Endodermal cell (in vitro differentiated cells): ENCODE measurements at places on chromosomes 1 and 21. TPM values are rescaled to one million over a fixed set of nuclear protein-coding genes. Genes with fewer than 3 reads are reported as not detected.

GRCh38 chr1:40751802-40752201 is 31.8 kb upstream of the KCNQ4 start:
- no peak overlapping the region for H3K27ac ChIP-seq
- peaks cover 86% of the 10 kb centered on the region for H3K36me3 ChIP-seq
- H3K4me1 ChIP-seq, result peaks cover 9% of the 10 kb centered on the region
- no peaks in the 10 kb centered on the region for H3K27me3 ChIP-seq
- no peak overlapping the region for H3K4me3 ChIP-seq

GRCh38 chr1:205744403-205744802 is 5.6 kb downstream of the NUCKS1 start:
- H3K4me1 ChIP-seq, result peaks cover 3% of the 10 kb centered on the region
- no peaks in the 10 kb centered on the region for H3K27me3 ChIP-seq
- DNase-seq, result no peak
- H3K4me3 ChIP-seq, result peak overlapping the region; percentile 38
- no peak overlapping the region for H3K27ac ChIP-seq
- peaks cover 56% of the 10 kb centered on the region for H3K36me3 ChIP-seq

DNA sequence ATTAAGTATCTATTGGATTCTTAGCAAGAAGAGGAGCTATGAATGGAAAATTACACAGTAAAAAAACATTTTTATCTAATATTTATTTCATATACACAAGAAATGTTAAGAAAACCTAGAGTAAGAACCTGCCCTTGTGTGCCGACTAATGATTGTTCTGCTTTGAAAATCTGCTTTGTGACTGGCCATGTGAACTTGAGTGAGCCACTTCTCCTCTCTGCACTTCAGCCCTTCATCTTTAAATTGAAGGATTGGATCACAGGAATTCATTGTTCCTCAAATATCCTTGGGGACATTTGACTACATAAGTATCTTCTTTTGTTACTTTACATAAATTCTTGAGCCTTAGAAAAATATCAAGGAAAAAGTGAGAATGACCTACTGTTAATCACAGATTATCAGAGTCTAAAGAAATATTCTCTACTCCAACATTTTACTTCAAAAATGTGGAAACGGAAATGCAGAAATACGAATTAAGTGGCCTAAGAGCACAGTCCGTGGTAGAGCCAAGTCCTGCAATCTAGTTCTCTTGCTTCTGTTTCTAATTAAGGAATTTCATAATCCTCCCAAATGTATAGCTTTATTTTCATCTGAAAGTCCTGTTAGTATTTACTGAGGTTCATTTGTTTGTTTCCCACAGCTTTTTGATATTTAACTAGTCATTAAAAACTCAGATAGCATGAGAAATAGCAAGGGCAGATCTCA is 46.3 kb upstream of the SAMSN1 start:
- H3K4me3 ChIP-seq, result no peak overlapping the region
- H3K36me3 ChIP-seq, result no peaks in the 10 kb centered on the region
- no peak overlapping the region for H3K27ac ChIP-seq
- H3K4me1 ChIP-seq, result no peaks in the 10 kb centered on the region
- no peak for DNase-seq
- no peaks in the 10 kb centered on the region for H3K27me3 ChIP-seq

DNA sequence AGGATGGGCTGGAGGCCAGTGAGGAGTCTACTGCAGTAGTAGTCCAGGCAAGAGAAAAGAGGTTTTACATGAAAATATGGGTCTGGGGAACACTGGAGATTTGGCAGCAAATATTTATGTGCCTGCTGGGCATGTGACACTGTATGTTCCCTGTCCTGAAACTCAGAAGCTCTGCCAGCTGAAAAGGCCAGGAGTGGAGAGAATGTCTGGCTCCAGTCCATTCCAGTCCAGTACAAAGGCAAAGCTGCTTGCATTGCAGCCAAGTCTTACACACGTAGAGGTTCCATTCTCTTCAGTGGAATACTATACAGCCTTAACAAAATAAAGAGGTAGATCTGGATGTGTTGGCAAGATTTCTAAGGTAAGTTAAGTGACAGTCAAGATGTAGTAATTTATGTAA is 7.5 kb upstream of the YBX1 start:
- peaks cover 49% of the 10 kb centered on the region for H3K36me3 ChIP-seq
- H3K4me3 ChIP-seq, result no peak overlapping the region
- DNase-seq, result no peak
- H3K4me1 ChIP-seq, result no peaks in the 10 kb centered on the region
- H3K27ac ChIP-seq, result no peak overlapping the region
- no peaks in the 10 kb centered on the region for H3K27me3 ChIP-seq

- peaks cover 8% of the 10 kb centered on the region for H3K27me3 ChIP-seq
- H3K27ac ChIP-seq, result peak overlapping the region; percentile 16
- no peak for DNase-seq
- H3K4me3 ChIP-seq, result no peak overlapping the region
Measured at GRCh38 chr1:201295346-201295745, 12.0 kb downstream of the PKP1 start.

DNA sequence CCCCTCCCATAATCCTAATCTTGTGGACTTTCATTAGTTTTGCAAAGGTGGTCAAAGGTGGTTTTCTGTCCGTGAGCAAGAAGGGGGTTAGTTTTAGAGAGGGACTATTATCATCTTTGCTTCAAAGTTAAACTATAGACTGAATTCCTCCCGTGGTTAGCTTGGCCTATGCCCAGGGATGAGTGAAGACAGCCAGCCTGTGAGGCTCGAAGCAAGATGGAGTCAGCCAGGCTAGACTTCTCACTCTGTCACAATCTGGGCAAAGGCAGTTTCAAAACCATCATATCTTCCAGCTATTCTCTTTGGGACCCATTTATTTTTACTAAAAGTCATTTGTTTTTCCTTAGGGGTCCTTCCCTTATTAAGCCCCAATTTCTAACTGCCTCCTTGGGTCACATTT is 12.9 kb upstream of the ENO1 start:
- no peak for DNase-seq
- no peaks in the 10 kb centered on the region for H3K36me3 ChIP-seq
- H3K4me1 ChIP-seq, result peaks cover 4% of the 10 kb centered on the region
- H3K4me3 ChIP-seq, result no peak overlapping the region

DNA sequence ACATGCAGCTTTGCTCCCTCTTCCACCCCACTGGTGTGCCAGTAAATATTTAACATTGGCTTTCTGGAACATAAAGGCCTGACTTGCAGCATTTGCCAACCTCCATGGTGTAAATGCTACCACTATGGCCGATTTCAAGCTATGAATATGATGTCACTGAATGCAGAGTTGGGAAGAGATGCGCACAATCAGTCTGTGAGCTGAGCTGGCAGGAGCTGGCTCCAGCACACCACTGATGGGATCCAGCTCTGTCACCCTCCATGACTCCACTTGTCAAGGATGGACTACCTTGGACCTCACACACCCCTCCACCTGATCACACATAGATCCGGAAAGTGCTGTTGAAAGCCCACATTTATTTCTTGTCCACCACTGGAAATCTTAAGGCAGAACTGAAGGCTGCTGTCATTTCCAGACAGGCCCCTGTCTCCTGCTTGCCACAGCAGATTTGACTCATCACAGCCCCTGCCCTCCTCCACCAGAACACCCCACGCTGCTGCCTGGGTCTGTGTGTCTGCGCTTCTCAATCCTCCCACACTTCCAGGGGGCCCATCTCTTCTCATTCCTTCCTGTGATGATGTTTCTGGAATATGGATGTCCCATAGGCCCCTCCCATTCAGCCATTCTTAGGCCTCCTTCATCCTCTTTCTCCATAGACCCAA is 82.2 kb upstream of the BCAR3 start:
- peaks cover 15% of the 10 kb centered on the region for H3K27me3 ChIP-seq
- H3K27ac ChIP-seq, result no peak overlapping the region
- H3K4me3 ChIP-seq, result no peak overlapping the region
- peak; percentile 22 for DNase-seq

OR10J1 gene
- total RNA-seq, result not detected in 2 replicates

PLA2G2C gene
- total RNA-seq, result not detected in 2 replicates
